Esophagus squamous epithelium (tissue), 5 donors: ENCODE measurements at places on chromosomes 12 and 14.

DNA sequence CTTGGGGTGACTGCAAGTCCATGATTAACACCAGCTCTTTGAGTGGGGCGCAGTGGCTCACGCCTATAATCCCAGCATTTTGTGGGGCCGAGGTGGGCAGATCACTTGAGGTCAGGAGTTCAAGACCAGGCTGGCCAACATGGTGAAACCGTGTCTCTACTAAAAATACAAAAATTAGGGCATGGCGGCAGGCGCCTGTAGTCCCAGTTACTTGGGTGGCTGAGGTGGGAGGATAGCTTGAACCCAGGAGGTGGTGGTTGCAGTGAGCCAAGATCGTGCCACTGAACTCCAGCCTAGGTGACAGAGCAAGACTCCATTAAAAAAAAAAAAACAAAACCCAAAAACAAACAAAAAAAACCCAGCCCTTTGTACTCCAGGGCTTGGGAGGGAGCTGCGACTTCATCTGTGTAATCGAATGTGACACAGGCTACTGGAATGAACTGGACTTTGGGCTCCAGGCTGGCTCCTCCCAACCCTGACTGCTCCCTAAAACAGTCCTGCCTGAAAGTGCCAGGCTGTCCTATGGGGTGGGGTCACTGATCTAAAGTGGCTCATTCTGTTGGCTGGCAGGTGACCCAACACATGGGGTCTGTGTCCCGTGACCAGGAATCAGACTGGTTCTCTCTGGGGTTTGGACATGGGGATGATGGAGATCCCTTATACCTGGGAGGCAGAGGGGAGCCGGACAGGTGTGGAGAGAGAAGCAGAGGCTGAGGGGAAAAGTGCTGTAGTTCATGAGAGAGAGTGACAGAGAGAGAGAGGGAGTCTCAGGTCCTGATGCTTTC is 9.3 kb upstream of the C12orf43 start:
- no peak for DNase-seq
- no peak overlapping the region for H3K27ac ChIP-seq
- H3K4me1 ChIP-seq, result no peaks in the 10 kb centered on the region
- H3K36me3 ChIP-seq, result no peaks in the 10 kb centered on the region

- no peaks in the 10 kb centered on the region for H3K36me3 ChIP-seq
- DNase-seq, result no peak
- no peaks in the 10 kb centered on the region for H3K27me3 ChIP-seq
- H3K27ac ChIP-seq, result no peak overlapping the region
- no peaks in the 10 kb centered on the region for H3K4me1 ChIP-seq
Measured at GRCh38 chr14:32693114-32693513, 245.6 kb upstream of the NPAS3 start.

DNA sequence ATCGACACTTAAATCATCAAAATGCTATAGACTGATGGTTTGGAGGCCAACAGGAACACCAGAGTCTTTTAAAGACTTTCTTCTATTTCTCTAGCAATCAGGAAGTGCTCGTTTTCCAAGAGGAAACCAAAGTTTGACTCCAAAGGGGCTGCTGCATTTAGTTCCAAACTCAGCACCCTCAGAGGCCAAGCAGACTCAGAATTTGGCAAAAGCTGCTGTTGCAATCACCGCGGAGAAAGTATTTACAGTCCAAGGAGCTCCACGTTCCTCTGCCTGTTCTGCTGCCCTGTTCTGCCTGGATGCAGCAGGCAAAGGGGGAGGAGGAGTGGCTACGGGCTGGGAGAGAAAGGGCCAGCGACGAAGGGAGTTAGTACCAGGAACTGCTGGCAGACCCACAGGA is 325.1 kb downstream of the BCL11B start:
- H3K4me3 ChIP-seq, result no peak overlapping the region
- H3K4me1 ChIP-seq, result peaks cover 34% of the 10 kb centered on the region
- no peak for DNase-seq
- no peaks in the 10 kb centered on the region for H3K27me3 ChIP-seq
- no peaks in the 10 kb centered on the region for H3K36me3 ChIP-seq

DNA sequence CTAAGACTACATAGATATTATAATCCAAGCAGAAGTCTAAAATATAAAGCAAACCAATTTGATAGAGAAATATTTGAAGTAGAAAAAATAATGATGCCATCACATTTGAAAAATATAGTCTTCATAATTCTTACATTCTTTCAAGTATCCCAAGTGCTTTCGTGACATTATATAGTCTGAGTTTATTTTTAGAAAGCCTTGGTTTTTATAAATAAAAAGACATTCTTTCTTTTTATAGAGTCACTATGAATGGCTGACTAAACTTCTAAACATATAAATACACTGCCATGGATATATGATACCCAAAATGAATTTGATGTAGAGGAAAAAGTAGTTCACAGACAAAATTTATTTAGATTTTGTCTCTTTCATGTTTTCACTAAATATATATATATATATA is 135.1 kb upstream of the PDZRN4 start:
- H3K36me3 ChIP-seq, result no peaks in the 10 kb centered on the region
- no peak overlapping the region for H3K4me3 ChIP-seq
- no peaks in the 10 kb centered on the region for H3K27me3 ChIP-seq
- no peak overlapping the region for H3K27ac ChIP-seq

- no peaks in the 10 kb centered on the region for H3K4me1 ChIP-seq
- H3K36me3 ChIP-seq, result no peaks in the 10 kb centered on the region
- H3K4me3 ChIP-seq, result no peak overlapping the region
- no peak for DNase-seq
- no peaks in the 10 kb centered on the region for H3K27me3 ChIP-seq
Measured at GRCh38 chr12:18414671-18415070, 153.4 kb downstream of the PIK3C2G start.

DNA sequence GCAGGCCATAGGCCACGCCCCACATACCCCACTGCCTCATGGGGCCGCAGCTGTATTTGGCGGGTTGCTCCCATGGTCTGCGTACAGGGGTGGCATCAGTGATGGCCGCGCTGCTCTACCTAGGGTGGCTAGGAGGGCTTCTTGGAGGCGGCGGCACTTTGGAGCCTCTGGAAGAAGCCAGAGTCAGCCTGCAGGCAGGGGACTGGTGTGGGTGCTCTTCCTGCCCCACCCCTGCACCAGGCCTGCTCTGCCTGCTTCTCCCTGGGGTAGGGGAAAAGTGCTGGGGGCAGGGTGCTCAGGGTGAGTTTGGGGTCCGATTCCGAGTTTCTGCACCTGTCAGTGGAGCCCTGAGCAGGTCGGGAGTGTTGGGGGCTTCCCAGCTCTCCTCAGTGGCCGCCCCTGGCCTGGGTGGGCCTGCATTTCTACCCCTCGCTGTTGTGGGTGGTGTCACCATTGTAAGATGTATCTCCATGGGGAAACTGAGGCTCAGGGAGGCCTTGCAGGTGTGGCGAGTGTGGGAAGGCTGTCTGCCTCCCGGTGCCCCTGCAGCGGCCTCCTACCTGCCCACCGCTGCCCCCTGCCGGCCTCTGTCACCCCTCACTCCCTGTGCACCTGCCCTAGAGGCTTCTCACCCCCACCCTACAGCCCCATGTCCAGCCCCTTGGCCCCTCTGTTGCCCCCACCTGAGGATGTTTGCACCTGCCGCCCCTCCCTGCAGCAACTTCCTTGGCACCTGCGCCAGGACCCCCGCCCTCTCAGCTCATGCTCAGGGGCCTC is 5.5 kb downstream of the CEP170B start:
- no peak for DNase-seq
- H3K27me3 ChIP-seq, result no peaks in the 10 kb centered on the region
- no peak overlapping the region for H3K27ac ChIP-seq
- H3K36me3 ChIP-seq, result peaks cover 4% of the 10 kb centered on the region

- no peaks in the 10 kb centered on the region for H3K4me1 ChIP-seq
- H3K4me3 ChIP-seq, result no peak overlapping the region
- no peak for DNase-seq
- H3K36me3 ChIP-seq, result no peaks in the 10 kb centered on the region
- no peak overlapping the region for H3K27ac ChIP-seq
Measured at GRCh38 chr12:18421867-18422266, 160.5 kb downstream of the PIK3C2G start.
